ENCODE measurements at places on chromosomes 6 and 20.

- DNase-seq = no peak
These were observed at the start of gene PI3 for GRCh38 chr20:45174434-45175364. PI3 (plus strand) TSS chr20:45174902; CDS start chr20:45174923, 21 bp downstream.

GRCh38 chr6:2192976-2193375, 52.4 kb downstream of the GMDS start:
- DNase-seq = no peak

DNA sequence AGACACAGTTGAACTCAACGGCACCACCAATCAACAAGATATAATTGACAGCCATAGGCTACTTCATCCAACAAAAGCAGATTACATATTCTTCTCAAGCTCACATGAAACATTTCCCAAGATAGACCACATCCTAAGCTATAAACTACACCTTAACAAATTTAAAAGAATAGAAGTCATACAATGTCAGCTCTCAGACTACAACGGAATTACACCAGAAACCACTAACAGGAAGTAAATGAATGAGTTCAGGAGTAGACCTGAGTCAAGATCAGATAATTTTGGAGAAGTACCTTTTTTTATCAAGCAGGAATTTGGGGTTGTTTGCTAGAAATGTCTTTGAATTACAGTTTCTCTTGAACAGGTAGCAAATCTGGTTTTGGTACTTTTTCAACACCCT, 237.8 kb downstream of the TBX18 start:
- no peak for DNase-seq

GRCh38 chr6:29466241-29466640, 9.3 kb downstream of the OR2H1 start:
- DNase-seq = no peak

- DNase-seq = no peak
These were observed 81.1 kb downstream of the PLCG1 start for GRCh38 chr20:41218466-41218865.

DNA sequence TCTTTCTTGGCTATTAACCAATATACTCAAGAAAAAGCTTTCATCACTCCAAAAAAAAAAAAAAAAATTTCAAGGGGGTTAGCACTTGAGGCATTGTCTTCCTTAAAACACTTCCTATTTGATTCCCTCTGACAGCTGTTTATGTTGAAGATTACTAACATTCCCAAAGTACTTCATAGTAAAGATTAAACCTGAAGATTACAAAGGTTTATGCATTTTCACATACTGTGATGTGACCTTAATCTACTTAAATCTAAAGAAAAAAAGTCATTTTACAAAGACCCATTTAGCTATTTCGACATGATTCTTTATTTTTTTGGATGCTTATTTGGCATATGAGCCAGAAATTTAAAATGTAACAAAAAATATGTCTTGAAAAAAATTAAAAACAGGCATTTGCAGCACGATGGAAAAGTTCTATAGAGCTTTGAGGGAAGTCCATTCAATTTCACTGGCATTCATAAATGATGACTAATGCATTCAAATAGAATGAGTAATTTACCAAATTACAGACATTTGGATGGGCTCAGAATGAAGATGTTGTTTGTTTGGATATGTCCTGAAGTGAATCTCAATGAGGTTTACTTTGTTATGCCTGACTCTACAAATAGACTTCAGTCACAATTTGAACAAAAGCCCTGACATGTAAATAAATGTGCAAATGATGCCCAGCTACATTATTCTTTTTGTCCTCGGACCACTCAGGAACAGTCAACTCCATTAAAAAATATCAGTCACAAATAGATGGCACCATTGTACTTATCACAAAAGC, 674.6 kb upstream of the MARCKS start:
- DNase-seq = no peak

GRCh38 chr6:138795809-138796603, at the start of gene ECT2L:
ECT2L (plus strand) TSS chr6:138796087; CDS start chr6:138813275, 17,188 bp downstream.
- no peak for DNase-seq

GRCh38 chr6:19410481-19410880, 426.7 kb upstream of the ID4 start:
- DNase-seq = no peak

DNA sequence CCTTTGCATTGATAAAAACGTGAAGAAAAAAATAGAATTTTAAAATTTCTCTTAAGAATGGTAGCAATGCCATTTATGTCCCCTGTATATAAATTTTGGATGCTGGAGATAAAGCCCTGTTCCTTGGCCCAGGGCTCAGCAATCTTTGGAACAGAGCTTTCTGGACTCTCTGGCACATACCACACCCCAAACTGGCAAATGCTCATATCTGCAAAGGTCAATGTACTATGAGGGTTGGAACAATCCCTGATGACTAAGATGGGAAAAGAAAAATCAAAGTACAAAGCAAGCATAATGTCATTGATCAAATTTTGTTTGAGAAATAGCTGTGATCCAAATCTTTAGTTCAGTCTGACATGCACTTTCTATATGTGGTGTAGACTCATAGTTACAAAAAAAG, 158.1 kb upstream of the HCRTR2 start:
- no peak for DNase-seq

DNA sequence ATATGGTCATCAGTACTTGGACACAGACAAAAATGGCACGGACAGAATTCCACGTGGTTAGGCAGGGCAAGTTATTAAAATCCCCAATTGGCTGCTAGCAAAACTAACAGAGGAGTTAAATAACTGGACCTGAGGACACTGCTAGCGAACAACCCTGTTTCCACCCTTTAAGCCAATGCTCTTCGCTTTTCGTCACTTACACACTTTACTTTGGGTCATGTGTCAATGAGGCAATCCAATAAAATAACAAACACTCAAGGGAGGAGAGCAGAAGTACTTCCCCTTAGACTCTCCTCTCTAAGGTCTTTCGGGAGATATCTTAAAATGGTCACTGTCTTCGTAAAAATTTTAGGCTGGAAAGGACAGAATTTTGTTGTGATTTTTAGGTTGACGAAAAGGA, 68.6 kb downstream of the LCA5 start:
- DNase-seq = no peak

GRCh38 chr6:53623497-53623896, 42.1 kb downstream of the KLHL31 start:
- no peak for DNase-seq

Measured in NCI-H2171 (cell line).